Fibroblast of pulmonary artery (primary cell): ENCODE measurements at places on chromosomes 6 and 20.

DNA sequence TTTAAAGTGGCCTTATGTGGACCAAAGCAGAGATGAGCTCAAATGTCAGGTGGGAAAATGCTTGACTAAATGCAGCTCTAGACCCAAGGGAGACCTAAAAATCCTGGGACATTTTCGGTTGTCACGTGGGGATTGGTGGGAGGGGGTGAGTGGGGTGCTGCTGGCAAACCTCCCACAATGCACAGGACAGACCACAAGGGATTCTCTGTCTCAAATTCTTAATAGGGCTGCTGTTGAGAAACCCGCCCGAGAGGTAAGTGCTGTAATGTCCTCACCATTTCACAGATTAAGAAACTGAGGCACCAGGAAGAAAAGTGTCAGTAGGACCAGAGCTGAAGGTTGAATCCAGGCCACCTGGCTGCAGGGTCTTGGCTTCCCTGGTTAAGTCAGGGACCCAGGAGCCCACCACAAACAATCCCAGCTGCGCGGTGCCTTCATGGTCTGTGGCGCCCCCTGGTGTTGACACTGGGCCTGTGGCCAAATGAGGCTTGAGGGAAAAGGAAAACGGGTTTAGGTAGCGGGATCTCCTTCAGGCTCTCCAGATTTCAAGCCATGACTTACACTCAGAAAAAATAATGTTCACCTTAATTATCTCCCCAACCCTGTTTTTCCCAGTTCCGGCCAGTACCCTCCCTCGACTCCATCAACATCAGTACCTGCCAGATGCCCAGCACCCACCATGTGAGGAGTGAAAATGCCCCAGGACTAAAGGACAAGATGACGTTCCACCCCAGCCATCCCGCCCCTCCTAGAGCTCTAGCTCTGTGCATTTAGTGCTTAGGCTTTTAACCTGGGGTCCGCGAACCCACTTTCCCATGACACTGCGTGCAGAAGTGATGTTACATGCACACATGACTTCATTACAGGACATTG lies 7.2 kb downstream of the HLA-G start:
- DNase-seq: peak; percentile 20

DNA sequence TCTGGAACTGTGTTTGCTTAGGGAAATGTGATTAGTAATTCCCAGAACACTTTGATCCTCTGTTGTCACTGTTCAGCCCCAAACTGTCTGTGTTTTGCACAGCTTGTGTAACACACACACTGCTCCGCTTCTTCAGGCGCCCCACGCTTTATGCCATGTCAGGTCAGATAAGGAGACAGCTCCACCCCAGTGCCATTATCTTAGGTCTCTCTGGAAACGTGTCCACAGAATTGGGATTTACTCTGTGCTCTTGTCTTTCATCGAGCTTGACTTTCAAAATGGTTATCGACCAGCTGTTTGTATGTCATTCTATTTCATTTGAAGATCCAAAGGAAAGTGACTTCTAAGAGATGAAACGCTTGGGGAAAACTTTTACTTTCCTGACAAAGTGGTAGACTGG lies 106.4 kb upstream of the SSTR4 start:
- no peak for DNase-seq

DNA sequence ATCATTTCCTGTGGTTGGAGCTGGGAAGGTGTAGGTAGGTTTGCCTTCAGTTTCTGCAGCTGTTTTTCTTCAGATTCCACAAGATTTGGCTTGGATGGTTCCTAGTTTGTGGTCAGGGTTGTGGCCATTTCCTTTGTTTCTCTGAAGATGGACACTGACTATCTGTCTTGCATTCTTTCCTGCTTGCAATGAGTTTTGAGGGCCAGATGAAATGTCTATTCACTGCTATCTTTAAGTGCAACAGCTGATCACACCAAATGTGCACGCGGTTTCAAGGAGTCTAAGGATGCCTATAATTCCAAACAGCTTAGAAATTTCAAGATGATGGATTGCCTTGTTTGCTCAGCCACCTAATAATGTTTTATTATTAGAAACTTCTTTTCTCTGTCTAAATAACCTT lies 28.4 kb downstream of the IL20RA start:
- peak; percentile 30 for DNase-seq

- DNase-seq: peak; percentile 72
Measured at GRCh38 chr6:106608080-106608668, 21.1 kb downstream of the RTN4IP1 start.

GRCh38 chr6:106170030-106170791 lies 84.1 kb downstream of the PRDM1 start:
- DNase-seq: no peak

DNA sequence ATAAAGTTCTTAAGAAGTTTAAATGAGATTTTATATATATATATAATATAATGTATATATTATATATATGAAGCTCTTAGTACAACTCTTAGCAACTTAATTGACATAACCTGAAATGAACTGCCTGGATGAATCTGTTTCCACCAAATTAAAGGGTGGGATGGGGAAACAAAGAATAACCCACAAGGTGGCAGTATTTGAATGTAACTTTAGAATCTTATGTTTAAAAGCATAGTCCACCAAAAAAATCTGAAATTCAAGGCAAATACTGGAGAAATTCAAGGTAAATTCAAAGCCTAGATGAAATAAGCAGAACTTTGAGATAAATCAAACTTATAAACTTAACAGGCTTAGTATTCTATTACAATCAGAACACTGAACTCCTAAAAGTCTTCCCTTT lies 4.4 kb upstream of the IBTK start:
- DNase-seq: peak; percentile 71
